NCI-H526 treated with DMSO at 0.1 percent for 48 hours (cell line): ENCODE measurements at places on chromosomes 13 and 19.
A peak's percentile ranks its signal among the peaks of the same experiment; 100 is the strongest.

GRCh38 chr19:13162724-13163608 is 12.8 kb downstream of the IER2 start:
- peak; percentile 92 for DNase-seq

GRCh38 chr19:38417544-38418506 is 8.2 kb downstream of the RASGRP4 start:
- peak; percentile 28 for DNase-seq

DNA sequence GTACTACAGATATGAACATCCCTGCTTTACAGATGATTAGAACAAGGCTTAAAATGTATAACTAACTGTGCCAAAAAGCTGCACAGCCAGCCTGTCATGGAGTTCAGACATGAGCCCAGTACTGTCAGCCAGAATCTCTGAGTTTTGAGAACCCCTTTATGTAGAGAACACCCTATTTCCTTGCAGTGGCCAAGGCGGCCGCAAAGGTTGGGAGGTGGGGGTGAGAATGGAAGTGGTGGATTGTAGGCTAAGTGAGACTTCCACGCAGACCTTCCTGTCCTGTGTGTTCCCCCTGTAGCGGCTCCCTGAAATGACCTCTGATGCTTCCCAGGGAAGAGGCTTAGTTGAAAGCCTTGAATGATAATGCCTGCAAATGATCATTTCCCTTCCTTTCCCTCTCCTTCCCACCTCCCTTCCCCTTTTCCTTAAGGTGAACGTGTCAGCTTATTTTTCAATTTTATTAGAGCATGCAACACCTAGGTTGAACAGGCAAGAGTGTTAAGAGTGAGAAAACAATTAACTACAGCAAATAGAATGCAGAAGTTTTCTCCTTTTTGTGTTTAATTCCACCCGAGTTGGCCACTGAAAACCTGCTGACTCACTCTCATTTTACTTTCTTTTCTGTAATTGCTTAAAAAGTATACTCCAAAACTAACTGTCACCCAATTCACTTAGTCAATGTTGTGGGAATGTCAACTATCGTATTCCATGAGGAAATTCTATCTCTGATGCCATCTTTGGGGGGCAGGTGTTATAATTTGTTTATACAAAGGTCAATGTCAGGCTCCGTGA is 167.0 kb upstream of the EDNRB start:
- no peak for DNase-seq

DNA sequence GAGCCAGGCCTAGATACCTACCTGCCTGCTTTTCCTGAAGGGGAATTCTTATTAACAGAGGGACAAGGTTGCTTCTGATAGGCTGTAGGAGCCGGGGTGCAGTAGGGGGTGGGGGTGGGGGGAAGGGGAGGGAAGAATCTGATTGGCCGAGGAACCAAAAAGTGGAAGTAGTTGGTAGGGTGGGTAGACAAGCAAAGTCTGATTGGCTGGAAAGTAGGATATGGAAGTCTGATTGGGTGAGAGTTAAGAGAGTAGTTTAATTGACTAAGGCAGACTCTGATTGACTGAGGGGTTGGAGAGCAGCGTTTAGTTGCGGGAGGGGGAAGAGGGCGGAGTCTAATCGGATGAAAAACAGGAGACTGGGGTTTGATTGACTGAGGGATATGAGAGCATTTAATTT is 9.4 kb upstream of the CYP4F22 start:
- DNase-seq = no peak

GRCh38 chr13:64397701-64398100 is 2832.4 kb downstream of the PCDH9 start:
- DNase-seq = no peak

DNA sequence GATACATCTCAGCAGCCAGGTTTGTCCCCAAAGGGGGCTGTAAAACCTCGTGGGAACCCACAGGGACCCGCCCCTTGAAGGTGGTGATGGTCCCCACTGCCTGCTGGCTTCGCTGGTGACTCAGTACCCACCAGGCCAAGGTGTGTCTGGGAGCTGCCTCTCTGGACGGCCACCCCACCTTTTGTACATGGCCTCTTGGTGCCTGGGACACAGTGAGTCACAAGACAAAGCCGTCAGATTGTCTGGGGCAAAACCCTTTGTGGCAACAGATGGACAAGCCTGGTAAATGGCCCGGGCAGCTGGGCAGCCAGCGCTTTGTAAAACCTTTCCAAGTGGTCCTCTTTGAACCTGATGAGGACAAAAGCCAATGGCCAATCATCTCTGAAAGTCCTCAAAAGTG is 27.9 kb upstream of the KLF2 start:
- DNase-seq = no peak

DNA sequence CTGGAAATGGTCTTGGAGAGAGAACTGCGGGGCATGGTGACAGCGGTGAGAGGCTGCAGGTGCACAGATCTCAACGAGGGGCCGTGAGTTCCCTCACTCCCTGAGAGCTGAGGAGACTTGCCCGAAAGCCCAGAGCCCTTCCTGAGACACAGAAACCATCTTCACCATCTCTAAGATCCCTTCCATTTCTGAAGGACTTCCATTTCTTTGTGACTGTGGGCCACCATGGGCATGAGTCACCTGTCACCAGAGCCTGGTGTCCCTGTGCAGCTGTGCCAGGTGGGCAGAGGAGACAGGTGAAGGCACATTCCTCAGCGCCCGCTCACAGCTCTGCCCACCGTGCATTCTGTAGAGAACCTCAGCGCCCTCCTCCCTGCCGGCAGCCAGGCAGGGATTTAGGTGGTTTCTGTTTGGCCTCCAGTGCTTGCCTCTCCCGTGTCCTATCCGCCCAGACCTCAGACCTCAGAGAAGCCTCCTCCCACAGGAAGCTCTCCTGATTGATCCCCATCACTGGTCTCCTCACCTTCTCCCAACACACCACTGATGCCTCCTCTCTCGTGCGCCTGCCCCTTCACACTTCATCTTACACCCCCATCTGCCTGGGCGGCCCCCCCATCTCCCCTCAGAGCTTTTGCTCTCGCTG is 24.2 kb downstream of the SH3GL1 start:
- no peak for DNase-seq

DNA sequence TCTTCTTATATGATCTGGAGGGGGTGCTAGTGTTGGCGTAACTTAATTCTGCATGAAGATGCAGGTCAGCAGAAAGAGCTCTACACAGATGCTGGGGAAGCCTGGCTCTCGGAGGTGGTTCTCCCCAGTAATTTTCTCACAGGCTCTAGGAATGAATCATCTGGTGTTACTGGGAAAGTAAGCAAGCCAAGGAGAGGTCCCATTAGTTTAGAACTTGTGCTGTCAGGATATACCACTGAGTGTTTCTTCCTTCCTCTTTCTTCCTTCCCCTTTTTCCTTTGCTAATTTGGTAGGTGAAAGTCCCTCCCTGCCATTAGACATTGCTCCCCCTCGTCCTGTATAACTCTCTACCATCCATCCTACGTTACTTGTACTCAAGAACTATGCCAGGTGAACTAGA is 68.3 kb downstream of the ATP8A2 start:
- no peak for DNase-seq

GRCh38 chr13:90919153-90919552 is 428.3 kb upstream of the MIR17HG start:
- DNase-seq = no peak

GRCh38 chr19:35408284-35409171 is 37.7 kb downstream of the GPR42 start:
- no peak for DNase-seq

GRCh38 chr13:33629605-33630360 is 188.2 kb upstream of the RFC3 start:
- DNase-seq = peak; percentile 20

GRCh38 chr19:17385878-17386611 is 8.0 kb downstream of the CCDC194 start:
- no peak for DNase-seq

GRCh38 chr19:35290381-35291127 is 1.4 kb upstream of the MAG start:
- DNase-seq = no peak

- DNase-seq = no peak
These were observed 1.4 kb downstream of the SLC1A6 start for GRCh38 chr19:14978161-14978776.

GRCh38 chr19:3053218-3053621 is 9.1 kb downstream of the TLE5 start:
- DNase-seq = no peak

DNA sequence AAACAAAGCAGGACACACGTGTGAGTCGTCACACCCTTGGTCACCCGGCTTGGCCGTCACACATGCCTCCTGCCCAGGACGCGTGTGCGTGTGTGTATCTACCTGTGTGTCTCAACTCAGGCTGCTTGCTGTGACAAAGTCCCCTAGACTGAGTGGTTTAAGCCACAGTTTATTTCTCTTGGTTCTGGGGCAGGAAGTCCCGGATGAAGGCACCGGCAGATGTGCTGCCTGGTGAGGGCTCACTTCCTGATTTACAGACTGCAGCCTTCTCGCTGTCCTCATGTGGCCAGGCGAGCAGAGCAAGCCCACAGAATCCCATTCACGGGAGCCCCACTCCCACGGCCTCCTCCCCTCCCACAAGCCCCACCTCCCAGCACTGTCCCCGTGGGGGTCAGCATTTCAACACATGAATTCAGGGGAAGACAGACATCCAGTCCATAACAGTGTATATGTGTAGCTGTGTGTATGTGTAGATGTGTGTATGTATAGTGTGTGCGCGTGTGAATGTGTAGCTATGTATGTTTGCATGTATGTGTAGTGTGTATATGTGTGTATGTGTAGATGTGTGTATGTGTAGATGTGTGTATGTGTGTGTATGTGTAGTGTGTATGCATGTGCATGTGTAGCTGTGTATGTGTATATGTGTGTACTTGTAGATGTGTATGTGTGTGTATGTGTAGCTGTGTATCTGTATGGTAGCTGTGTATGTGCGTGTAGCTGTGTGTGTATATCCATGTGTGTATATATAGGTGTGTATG is 51.5 kb downstream of the MCF2L start:
- DNase-seq = no peak

DNA sequence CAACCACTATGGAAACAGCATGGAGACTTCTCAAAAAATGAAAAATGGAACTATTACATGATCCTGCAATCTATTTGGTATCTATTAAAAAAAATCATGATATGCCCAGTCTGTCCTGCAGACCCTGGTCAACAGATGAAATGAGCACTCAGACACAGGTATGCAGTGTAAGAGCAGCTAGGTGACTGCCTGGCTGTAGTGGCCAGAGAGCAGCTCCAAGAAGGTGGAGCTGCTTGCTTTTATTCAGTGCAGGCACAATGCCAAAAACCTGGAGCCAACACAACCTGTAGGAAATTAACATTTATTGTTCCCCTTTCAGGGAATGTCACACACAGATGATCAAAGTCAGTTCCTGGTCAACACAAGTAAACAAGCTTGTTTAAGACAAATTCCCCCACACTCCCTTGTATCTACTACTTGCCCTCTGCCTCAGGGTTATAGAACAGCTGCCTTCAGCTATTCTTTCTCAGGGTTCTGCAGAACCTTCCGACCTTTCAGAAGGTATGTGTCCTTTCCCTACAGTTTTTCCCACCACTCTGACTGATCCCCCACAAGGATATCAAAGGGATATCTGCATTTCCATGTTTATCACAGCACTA is 933.7 kb upstream of the SLITRK5 start:
- DNase-seq = no peak

GRCh38 chr13:111317042-111317550 is 3.3 kb upstream of the TEX29 start:
- no peak for DNase-seq

DNA sequence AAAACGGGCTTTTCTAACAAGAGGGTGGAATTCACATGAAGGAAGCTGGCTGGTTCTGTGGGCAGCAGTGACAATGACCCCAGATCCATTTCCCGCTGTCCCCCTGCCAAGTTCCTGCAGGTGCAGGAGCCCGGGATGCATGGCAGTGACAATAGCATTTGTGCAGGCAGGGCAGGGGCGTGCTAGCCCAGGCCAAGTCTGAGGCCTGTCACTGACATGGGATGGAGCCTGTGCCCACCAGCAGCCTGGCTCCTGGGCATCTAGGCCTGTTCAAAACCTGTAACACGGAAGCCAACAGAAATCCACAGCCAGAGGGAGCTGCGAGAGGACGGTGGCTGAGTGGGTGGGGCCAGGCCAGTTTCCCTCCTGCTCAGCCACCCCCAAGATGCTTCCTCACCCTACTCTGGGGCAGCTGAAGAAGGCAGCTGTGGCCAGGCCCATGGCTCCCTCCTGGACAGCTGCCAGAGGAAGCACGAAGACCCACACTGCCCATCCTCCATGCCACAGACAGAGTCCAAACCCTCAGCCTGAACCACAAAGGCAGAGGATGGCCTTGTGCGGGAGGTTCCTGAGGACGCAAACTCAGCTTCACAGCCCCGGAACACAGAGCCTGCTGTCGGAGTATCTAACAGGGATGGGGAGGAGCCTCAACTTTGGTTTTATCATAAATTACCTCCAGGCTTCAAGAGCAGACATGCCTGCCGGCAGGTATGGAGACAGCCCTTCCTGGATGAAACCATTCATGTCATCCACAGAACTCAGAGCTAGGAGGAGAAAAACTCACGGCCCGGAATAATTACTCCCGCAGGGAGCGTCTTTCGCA is 74.0 kb downstream of the CEBPG start:
- DNase-seq = no peak

- no peak for DNase-seq
These were observed 178.5 kb downstream of the USP12 start for GRCh38 chr13:26992951-26993719.

GRCh38 chr19:52219611-52220010 is 29.8 kb downstream of the PPP2R1A start:
- DNase-seq = no peak

DNA sequence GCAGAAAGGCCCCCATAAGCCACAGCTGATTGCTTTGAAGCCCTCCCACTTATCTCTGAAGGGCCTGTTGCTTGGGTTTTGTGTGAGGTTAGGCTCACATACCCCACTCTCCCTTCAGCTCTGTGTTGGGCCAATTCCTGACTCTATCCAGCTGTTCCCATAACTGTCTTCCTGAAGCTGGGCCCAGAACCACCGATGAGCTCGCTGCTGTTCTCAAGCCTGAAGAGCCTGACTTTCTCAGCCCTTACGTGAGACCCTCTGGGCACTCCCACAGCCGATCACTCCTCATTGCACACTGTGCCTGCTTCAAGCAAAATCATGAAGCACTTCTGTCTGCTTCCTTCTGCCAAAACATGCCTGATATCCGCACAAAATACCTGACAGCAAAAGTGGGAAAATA is 124.1 kb downstream of the CRYL1 start:
- no peak for DNase-seq

DNA sequence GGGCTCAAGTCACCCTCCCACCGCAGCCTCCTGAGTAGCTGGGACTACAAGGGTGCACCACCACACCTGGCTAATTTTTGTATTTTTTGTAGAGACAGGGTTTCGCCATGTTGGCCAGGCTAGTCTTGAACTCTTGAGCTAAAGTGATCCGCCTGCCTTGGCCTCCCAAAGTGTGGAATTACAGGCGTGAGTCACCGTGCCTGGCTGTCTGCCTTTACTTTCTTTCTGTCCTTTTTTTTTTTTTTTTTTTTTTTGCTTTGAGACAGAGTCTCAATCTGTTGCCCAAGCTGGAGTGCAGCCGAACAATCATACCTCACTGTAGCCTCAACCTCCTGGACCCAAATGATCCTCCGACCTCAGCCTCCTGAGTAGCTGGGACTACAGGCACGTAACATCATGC is 25.0 kb upstream of the OR1M1 start:
- DNase-seq = no peak
